ENCODE measurements at places on chromosomes 6 and 20.

DNA sequence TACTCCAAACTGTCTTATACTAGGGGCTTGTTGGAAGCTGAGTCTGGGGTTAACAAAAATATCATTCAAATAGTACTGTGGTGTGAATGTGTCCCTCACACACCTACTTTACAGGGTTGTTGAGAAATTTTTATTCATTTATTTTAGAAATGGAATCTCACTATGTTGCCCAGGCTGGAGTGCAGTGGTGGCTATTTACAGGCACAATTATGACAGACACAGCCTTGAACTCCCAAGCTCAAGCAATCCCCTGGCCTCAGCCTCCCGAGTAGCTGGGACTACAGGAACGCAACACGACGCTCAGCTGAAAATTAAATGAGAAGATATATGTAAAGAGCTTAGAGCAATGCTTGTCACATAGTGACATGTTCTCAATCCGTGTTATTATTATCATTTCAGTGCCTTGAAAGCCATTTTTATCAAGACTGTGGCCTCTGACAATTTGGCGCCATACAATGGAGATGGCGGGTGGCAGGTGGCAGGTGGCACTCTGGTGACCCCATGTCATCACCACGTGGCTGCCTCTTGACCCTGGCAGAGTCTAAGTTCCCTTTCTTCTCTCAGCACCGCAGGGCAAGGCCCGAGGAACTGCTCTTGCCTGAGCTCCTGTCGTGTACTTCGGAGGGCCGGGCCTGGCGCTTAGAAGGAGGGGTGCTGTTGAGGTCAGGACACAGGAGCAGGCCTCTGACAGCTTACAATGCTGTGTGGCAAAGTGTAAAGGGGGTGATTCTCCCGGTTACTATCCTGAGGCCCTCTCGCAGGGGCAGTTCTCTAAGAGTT lies 64.5 kb downstream of the STX11 start:
- DNase-seq: no peak

DNA sequence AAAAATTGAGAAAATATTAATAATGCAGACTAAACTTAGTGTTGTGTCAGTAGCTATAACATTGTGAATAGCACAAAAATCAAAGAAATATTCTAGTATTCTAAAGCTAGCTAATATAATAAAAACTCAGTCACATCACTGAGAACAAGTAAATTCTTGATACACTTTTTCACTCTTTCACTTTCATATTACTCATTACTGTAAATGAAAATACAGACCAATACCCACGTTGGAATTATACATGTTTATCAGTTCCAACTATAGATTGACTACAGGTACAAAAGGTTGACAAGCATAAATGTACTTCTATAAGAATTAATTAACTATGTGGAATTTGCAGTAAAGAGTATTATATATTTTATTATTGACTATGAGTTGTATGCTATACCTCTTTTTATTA lies 1043.4 kb upstream of the FLRT3 start:
- DNase-seq: no peak

- no peak for DNase-seq
Observed at GRCh38 chr20:56986931-56987720, 279.3 kb downstream of the BMP7 start.

GRCh38 chr6:44670146-44670545 lies 282.6 kb downstream of the CDC5L start:
- no peak for DNase-seq

DNA sequence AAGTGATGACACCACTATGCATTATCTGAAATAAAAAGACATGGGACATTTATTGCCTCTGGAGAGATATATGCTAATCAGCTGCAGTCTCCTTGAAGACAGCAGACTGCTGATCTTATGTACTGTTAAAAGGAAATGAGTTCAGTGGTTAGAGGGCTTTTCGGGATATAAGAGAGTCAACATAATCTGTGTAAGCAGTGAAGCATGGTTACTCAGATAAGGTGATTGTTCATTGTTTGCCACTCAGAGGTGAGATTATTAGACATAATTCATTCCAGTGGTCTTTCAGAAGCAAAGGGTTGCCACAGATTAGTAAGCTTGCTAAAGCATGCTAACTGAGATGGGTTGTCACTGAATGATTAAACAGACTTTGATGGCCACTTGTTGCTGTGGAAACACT lies 1450.7 kb upstream of the ADGRB3 start:
- DNase-seq: no peak

DNA sequence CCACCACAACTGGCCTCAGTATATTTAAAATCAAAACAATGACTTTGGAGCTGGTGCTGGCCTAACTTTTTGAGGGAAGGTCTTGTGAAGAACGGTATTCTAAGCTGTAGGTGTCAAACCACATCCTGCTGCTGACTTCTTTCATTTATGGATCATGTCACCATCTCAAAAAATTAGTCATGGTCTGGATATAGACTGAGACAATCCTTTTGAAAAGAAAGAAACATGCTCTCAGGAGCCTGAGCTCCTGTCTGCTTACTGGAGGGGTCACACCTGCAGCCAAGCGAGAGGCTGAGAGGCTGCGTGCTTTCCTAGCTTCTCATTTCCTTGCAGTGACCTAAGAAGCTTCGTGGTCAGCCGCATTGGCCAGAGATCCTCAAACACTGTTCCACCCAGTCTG lies 55.2 kb downstream of the TIAM2 start:
- DNase-seq: peak; percentile 14

- DNase-seq: no peak
Observed at GRCh38 chr20:44209686-44210405, 725 bp downstream of the OSER1 start.

- no peak for DNase-seq
Observed at GRCh38 chr20:32445539-32446273, 87.6 kb downstream of the ASXL1 start.

- no peak for DNase-seq
Observed at GRCh38 chr20:51164731-51165130, 141.8 kb upstream of the KCNG1 start.

- no peak for DNase-seq
Observed at GRCh38 chr6:168273441-168274036, 46.0 kb downstream of the DACT2 start.

Measured in activated T-cell treated with anti-CD3 and anti-CD28 coated beads, Interleukin-2, amount 50 U/mL, for 4 hours (primary cell).